Activated naive CD4-positive, alpha-beta T cell treated with anti-CD3 and anti-CD28 coated beads for 36 hours (primary cell): ENCODE measurements at places on chromosomes 12 and 14.
A peak's percentile ranks its signal among the peaks of the same experiment; 100 is the strongest.

GRCh38 chr12:83528571-83528970 is 841.9 kb downstream of the TMTC2 start:
- DNase-seq: no peak

GRCh38 chr14:68651652-68652432 is 141.0 kb downstream of the ZFP36L1 start:
- DNase-seq: no peak

GRCh38 chr14:69059658-69060623 is 80.8 kb upstream of the ACTN1 start:
- no peak for DNase-seq

DNA sequence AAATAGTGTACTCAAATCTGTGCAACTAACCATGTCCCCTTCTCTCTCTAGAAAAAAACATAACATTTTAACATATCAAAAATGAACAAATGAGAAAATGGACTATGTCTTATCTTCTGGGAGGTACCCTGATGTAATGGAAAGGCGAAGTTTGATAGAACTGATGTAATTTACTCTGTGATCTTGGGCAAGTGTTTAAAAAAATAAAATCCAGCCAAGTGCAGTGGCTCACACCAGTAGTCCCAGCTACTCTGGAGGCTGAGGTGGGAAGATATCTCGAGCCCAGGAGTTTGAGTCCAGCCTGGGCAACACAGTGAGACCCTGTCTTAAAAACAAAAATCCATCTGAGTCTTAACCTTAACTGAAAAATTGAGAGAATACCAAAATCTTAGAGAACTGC is 35.8 kb upstream of the CFL2 start:
- no peak for DNase-seq

DNA sequence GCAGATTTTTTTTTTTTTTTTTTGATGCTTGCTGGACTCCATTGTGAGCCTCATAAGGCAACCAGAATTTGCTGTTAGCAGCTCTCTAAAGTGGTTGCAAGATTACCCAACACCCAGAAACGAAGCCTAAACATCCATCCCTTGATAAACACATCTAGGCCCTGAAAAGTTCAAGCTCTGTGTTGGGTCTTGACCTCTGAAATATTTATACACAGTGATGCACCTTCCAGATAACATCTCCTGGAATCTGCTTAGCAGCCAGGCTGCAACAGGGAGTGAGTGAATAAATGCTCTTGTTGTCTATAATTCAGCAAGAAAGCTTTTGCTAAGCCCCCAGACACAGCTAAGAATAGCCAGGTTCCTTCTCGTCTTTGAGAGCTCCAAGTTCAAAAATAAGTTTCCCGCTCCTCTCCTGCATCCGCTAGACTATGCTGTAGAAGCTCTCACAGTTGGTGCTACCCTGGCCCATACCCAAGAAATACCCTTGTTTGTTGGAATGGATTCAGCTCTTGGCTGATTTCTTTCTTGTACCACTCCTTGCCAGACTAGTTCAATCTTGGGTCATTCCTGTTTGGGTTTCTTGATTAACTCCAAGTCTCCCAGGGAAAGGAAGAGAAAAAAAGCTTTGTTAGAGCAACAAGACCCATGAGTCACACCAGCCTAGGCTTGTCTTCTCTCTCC is 610.6 kb upstream of the TBX3 start:
- no peak for DNase-seq

- no peak for DNase-seq
Measured at GRCh38 chr14:36454599-36455240, 65.3 kb downstream of the NKX2-1 start.

DNA sequence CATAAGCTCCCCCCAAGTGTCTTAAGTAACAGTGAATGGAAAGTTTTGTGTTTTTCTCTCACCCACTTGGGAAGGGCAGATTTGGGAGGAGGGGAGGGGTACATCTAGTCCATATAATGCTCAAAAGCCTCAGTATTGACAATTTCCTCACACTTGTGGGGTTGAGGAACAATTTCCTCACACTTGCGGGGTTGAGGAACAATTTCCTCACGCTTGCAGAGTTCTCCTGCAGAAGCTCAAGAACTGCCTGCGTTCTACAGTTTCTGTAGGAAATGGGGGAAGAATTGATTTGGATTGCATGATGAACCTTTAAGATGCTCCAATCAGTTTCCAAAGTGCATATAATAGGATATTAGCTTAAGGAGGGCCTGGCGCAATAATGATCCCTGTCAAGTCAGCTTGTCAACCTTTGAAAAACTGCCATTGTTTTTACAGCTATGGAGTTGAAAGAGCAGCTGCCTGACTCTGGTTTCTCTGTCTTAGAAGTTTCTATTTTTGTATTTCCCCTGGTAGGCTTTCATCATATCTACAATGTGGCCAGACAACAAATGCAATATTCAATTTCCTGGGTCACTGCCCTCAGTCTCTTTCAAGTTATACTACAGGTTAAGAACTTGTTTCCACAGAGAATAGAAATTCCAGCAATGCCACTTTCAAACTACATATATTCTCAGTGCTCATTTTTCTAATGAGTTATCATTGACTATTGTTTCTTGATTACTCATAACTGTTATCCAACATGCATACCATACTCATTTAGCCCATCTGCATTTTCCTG is 66.5 kb downstream of the PLEKHG7 start:
- DNase-seq: no peak

DNA sequence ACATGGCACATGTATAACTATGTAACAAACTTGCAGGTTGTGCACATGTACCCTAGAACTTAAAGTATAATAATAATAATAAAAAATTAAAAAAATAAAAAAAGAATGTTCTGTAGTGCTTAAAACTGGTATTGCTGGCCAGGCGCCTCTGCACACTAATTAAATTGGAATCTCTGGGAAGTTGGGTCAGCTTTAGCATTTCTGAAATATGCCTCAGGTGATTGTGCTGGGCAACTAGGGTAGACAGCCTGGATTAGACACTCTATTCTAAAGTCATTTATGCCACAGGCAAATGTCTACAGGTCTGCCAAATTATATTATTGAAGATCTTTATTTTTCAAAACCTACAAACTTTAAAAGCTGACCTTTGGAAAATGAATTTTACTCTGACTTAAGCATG is 55.3 kb downstream of the PPM1H start:
- DNase-seq: no peak

GRCh38 chr12:124371970-124372555 is 77.2 kb downstream of the RFLNA start:
- no peak for DNase-seq

GRCh38 chr12:124726596-124727263 is 136.9 kb downstream of the SCARB1 start:
- no peak for DNase-seq

GRCh38 chr14:60315196-60315990 is 66.4 kb downstream of the PPM1A start:
- DNase-seq: no peak

DNA sequence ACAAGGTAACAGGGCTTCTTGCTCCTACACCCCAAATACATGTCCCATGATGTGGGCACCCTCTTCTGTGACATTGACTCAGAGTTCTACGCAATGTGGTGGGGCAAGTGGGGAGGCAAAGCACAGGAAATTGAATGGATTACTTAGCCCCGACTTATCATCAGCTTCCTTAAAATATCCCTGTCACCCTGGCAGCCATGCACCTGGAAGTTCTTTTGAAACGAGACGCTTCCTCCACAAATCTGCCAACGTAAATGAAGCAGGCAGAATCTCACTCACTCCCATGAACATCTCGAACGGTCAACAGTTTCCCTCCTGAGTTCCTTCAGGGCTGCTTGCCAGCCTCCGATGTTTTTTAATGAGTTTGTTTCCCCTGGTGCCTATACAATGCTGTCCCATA is 33.5 kb downstream of the RNFT2 start:
- DNase-seq: no peak

DNA sequence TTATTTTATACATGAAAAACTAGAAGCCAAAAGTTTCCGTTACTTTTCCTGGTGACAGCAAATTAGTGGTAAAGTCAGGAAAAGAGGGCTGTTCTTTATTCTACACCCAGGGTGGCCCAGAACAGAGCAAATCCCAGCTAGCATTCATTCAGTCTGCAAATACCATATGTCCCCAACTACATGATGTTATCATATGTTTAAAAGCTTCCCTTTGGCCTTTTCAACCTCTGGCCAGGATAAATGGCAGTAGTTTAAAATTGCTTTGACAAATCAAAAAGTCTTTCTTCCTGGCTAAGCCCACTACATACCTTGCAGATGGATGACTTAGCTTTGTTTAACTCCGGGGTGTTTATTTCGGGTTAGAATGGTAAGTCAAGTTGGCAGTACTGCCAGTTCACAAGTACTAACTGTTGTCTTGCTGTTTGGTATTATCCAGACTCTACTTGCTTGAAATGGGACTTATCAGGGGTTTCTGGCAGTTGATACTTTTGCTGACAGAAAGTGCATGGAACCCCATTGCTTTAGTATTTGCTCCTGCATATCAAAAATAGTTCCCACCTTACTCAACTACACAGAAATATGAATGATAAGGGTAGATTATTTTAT is 69.7 kb downstream of the PKP2 start:
- no peak for DNase-seq

DNA sequence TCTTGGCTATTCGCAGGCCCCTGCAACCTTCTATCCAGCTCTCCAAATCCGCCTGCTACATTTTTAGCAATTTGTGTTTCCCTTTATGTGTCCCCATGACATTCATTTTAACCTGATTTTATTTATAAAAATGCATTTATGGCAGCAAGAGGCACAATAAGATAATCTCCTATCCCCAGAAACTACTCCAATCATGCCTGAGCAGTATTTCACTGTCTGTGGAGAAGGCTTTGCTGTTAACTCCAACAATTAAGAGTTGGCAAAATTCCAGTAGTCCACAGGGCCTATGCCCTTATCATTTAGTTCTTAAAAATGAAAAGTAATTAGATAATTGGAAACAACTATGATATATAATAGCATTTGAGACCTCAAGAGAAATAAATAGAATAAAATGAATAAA is 462.4 kb downstream of the TRHDE start:
- DNase-seq: no peak

DNA sequence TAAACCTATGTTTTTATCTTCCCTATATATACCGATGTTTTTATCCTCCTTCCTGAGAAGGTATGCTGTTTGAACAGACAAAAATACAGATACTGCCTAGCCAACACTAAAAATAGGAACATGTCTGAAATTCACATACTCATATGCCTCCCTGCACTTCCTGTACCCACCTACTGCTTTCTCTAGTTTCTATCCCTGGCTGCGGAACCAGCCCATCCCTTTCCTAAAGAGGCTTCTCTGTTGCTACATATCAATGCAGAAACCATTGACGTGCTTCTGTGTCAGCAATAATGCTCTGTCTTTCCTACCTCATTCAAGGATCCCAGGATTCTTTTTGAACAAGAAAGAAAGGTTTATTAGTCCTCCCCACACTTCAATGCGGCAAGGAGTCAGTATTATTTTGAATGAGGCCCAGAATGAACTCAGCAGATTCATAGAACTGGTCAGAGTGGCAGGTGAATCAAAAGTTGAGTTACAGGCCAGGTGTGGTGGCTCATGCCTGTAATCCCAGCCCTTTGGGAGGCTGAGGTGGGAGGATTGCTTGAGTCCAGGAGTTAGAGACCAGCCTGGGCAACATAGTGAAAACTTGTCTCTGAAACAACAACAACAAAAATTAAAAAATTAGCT is 67.8 kb upstream of the NAP1L1 start:
- peak; percentile 14 for DNase-seq

GRCh38 chr12:51533799-51534198 is 57.2 kb upstream of the SCN8A start:
- DNase-seq: no peak

DNA sequence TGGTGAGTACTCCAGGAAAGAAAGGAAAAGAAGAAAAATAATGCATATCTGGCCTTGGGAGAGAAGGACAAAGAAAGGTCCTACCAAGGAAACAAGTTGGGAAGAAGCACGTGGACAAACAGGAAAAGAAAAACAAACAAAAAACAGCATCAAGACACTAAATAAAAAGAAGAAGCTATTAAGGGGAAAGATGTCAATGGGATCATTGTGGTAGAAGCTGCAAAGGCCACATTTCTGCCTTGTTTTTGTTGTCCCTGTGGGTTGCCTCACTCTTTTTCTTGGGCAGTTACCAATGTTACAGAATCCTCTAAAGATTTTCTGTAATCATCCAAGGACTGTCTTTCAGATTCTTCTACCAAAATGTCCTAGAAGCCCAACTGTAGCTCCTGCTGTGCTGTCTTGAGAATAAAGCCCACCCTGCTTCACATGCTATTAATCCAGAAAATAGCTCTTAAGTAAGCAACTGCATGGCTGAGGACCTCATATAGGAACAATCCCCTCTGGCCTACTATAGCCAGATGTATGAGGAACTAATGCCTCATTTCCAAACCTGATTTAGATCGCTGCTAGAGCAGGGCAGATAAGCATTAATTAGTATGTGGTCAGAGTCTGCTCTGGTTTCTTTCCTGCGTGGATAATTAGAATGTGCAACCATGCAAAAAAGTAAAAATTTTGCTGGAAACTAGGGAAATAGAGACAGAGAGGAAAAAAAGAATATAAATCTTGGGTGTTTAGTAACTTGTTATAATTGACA is 10.2 kb upstream of the CPNE8 start:
- DNase-seq: no peak

DNA sequence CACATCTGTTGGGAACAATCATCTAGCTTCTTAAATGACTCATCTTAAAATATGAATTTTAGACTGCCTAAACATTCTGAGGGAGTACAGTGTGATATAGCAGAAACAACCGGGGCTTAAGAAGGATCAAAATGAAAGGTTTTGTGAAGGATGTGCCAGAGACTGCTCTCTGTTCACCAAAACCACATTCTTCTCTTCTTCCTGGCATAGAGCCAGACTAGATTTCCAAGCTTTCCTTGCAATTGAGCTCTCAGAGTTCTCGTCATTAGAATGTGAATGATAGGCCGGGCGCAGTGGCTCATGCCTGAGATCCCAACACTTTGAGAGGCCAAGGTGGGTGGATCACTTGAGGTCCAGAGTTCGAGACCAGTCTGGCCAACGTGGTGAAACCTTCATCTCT is 94.5 kb downstream of the LRRIQ1 start:
- no peak for DNase-seq

DNA sequence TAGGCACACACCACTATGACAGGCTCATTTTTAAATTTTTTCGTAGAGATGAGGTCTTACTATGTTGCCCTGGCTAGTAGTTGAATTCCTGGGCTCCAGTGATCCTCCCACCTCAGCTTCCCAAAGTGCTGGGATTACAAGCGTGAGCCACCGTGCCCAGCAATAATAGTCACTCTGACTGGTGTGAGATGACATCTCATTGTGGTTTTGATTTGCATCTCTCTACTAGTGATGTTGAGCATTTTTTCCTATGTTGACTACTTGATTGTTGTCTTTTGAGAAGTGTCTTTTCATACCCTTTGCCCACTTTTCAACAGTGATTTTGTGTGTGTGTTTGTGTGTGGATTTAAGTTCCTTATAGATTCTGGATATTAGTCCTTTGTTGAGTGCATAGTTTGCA is 26.3 kb downstream of the ATP2A2 start:
- DNase-seq: no peak

GRCh38 chr14:68788996-68789820 is 3.7 kb downstream of the ZFP36L1 start:
- DNase-seq: peak; percentile 91

DNA sequence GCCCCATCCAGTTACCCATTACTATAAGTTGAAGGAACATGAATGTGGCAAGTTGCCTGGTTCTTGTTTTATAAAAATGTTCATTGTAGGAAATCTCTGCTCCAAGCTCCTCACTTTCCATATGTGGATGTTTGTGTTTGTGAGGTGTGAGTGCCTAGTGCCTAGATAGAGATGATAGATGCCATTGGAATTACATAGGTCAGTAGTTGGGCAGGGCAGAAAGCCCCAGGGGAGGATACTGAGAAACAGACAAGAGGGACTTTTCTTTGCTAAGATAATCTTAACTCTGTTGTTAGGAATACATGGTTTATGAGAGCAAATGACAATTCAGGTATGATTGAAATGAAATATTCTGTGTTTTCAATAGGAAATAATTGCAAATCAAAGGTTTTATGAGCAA is 226.3 kb upstream of the GRIP1 start:
- DNase-seq: no peak
